ENCODE measurements at places on chromosomes 1 and 21.
A peak's percentile ranks its signal among the peaks of the same experiment; 100 is the strongest.

DNA sequence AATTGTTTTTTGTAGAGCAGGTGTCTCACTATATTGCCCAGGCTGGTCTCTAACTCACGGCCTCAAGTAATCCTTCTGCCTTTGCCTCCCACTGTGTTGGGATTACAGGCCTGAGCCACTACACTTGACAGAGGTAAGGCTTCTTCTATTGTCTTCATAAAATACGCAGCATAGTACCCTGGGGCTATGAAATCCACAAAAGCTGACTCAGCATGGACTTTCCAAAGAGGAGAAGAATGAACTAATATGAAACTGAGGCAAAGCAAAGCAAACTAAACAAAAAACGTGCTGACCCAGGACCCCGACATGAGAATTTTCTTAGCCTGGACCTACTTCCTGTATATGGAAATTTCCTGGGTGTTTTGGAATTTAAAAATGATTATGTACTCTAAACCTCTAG, 18.5 kb upstream of the ATP13A2 start:
- no peak for DNase-seq

DNA sequence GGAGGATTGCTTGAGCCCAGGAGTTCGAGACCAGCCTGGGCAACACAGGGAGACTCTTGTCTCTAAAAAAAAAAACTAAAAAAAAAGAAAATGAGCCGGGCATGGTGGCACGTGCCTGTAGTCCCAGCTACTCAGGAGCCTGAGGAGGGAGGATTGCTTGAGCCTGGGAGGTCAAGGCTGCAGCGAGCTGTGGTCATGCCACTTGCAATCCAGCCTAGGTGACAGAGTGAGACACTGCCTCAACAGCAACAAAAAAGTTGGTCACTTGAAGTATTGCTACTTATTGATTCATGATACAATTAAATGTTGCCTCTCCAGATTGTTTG, 57.9 kb upstream of the CXADR start:
- DNase-seq: no peak

- no peak for DNase-seq
Measured at GRCh38 chr1:10152709-10153284, 57.6 kb upstream of the KIF1B start.

DNA sequence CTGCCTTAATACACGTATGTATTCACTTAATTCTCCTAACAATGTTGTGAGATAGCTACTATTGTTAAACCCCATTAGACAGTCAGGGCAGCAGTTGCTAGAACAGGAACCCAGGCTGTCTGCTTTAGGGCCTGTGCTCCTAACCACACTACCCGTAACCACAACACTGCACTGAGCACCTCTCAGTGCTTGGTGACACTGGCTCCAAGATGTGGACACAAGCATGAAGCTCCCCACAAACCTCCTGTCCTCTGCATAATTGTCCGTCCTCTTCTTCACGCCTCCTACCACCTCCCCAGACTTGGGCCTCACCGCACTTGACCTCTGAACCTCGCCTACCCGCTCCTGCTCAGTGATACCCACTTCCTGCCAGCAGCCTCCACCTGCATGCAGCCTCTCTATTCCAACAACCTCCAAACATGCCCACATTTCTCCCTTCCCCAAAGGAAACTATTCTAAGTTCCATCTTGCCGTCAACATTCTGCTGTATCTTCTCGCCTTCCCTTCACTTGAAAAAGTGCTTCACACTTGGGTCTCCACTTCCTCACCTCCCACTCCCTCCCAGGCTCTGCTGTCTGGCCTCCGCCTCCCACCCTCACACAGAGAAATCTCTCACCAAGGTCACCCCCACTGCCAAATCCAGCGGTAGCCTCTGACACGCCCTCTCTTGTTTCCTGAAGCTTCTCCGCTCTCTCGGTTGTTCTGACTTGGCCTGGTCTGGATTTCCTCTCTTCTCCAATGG, 14.6 kb upstream of the AHDC1 start:
- DNase-seq: no peak

- peak; percentile 41 for DNase-seq
Measured at GRCh38 chr1:108200687-108201051, 526 bp upstream of the SLC25A24 start.

DNA sequence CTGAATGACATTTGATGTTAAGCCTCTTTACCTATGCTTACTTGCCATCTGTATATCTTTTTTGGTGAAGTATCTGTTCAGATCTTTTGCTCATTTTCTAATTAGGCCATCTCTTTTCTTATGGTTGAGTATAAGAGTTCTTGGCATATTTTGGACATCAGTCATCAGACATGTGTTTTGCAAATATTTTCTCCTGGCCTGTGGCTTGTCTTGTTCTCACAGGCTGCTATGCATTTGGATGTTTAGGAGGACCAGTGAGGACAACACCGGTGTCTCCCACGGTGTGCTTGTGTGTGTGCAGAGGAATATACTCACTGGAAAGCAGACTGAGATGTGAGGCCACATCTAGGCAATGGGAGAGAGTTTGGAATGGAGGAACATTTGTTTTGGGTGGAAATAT, 87.1 kb upstream of the LYST start:
- peak; percentile 82 for DNase-seq

- DNase-seq: no peak
Measured at GRCh38 chr1:116880917-116881316, 28.8 kb upstream of the PTGFRN start.

GRCh38 chr1:38063616-38064015, 17.0 kb upstream of the POU3F1 start:
- DNase-seq: no peak

GRCh38 chr1:71548398-71548890, 467.6 kb upstream of the ZRANB2 start:
- DNase-seq: no peak

- DNase-seq: no peak
Measured at GRCh38 chr1:214116258-214116657, 128.5 kb downstream of the PROX1 start.

- no peak for DNase-seq
Measured at GRCh38 chr1:31108861-31109260, 43.3 kb upstream of the PUM1 start.

DNA sequence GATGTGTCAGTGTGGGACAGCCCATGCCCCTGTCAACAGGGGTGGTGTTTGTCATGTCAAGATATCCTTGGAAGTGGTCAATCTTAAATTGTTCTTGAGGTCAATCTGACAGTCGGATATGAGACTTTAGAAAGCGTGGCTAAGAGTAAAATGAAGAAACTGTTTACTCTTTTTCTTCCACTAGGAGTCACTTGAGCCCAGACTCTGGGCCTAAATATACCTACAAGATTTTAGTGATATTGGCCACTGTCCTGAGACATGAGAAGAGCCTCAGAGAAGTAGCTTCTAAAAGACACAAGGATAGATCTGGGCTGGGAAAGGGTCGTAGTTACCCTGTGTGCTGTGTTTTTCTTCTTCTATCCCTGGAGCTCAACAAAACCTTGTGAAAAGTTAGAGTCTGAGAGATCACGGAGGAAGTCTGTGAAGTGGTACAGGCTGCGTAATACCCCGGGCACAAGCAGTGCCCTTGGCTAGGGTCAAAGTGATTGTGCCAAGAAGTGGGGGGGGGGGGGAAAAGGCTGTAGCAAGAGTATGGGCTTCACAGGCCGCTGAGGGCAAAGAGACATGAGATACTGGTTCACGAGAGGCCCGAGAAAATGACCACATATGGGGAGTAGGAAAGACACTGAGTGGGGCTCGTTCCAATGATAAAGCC, 355.2 kb upstream of the GREM2 start:
- no peak for DNase-seq

DNA sequence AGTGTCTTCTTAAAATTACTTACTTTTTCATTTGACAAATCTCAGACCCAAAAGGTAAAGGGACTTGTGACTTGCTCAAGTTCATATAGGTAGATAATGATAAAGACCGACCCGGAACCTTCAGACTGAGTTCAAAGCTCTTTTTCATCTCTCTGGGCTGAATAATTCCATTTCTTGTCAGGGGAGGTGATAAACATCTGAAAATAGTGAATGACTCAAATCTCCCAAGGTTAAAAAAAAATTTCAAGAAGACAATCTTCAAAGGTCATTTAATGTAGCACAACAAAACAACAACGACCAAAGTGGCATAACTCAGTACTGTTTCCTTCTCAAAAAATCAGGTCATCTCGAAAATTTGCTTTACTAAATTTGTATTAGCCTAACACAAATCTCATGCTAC, 20.6 kb downstream of the LUZP1 start:
- DNase-seq: no peak

DNA sequence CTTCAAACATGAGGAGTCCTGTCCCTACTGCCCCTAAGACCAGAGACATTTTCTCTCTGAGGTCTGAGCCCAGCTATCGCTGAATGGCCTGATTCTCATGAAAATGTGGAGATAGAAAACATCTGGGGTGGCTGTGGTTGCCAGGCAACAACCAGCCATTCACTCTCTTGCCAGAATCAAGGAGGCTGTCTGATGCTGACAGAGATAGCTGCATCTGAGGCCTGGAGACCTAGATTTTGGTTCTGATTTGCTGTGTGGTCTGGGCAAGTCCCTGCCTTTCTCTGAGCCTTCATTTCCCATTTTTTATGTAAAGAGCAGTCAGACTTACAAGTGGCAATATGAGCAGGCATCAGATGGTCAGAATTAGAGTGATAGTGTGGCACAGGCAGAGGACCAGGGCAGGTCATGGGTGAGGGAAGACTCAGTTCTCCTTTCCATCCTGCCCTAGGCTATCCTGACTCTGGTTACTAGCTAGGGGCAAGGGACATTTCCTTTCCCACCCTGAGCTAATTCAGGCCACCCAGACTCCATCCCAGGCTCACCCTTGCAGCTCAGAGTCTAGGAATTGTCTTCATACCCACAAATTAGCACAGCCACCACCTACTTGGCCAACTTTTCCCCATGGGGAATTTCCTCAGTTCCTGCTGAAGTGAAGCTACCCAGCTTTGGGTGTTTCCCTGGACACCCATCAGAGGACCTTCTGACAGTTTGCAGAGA, 20.0 kb upstream of the RNF19B start:
- DNase-seq: no peak

GRCh38 chr1:3778590-3779264, 6.2 kb downstream of the SMIM1 start:
- no peak for DNase-seq

DNA sequence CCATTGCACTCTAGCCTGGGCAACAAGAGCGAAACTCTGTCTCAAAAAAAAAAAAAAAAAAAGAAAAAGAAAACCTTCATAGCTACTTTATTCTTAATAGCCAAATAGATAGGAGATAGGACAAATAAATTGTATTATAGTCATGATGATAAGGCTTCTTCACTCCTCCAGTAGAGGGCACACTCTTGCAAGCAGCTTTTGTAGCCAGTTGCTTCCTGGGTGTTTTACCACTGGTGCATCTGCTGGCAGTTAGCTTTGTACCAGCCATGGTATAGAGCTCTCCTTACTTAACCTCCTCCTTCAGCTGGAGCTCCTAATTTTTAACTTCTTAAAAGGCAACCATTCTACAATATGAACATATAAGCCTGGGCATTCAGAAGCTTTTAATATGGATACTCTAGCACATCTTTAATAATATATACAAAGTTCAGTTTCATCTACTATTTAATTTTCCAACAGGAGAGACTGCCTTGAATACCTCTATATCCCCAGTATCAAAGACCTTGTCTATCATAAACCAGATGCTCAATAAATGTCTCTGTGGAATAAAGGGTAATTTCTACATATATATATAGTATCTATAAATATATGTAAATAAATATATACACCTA, 35.8 kb downstream of the EVI5 start:
- DNase-seq: peak; percentile 14

DNA sequence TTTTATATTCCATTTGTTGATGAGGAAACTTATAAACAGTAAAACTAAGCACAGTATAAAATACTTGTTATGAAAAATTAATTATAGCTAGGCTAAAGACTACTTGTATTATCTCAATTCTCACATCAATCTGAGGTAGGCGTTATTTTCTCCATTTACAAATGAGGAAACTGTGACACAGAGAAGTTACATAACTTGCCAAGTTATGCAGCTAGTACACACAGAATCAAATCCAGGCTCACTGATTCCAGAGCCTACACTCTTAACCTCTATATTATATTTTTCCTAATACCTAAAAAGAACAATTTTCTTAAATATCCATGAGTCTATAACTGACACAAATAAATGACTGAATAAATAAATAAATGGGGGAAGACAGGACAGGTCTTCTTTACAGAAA, 11.2 kb upstream of the VPS45 start:
- DNase-seq: no peak

- no peak for DNase-seq
Measured at GRCh38 chr21:42143111-42143510, 72.0 kb downstream of the UMODL1 start.

DNA sequence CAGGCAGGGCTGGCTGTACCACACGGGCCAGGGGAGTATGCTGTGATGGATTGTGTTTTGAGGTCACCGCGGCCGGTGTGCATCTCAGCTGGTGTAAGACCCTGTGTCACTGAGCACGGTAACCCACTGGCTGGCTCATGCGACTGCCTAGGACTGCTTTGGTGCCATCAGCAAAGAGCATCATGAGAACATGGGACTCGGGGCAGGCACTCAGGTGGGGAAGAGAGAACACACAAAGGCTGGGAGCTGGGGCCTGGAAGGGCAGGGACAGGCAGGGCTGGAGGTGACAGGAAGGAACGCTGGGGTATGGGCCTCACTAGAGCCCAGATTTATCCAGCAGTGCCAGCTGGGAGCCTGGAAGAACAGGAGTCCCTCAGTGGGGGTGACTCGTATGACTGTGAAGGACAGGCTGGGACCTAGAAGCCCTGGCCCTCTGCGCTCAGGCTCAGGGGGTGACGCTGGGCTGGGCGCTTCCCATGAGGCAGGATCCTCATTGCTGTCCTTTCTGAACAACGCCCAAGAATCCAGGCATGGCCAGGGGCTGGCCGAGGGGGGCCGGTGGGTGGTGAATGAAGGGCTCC, 210.4 kb upstream of the VAMP3 start:
- no peak for DNase-seq

- no peak for DNase-seq
Measured at GRCh38 chr1:229121845-229122436, 149.0 kb upstream of the RAB4A start.

DNA sequence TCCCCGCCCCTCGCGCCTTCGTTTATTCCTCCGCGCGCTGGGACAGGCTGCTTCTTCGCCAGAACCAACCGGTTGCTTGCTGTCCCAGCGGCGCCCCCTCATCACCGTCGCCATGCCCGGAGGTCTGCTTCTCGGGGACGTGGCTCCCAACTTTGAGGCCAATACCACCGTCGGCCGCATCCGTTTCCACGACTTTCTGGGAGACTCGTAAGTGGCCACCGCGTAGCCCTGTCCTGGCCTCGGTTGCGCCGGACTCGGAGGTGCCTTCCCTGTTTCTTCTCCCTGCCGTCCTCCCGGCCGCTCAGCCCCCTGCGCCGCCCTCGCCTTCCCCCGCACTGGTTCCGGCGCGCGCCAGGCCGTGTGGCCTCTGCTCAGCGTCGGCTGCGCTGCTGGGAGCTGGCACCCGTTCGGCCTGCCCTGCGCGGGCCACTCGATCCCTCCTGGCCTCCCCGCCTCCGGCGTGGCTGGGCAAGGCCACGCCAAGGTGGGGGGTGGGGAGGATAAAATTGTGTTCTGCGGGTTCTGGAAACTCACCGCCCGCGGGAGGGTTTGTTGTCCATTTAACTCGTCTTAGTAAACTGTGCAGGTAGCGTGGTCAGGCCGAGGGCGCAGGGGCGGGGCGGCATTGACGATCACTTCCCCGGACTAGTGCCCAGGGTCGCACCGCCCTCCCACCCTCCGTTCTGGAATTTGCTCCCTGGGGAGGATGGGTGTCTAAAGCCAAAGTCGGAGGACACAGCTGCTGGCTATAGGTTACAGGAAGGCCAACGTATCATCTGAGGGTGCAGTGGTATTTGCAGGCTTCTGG, at the start of gene PRDX6:
TSS of gene PRDX6 (plus strand) at position 50 of the 808 bp plus-strand sequence. CDS start at position 113, 63 bp downstream.
- peak; percentile 53 for DNase-seq

GRCh38 chr21:21714426-21714825, 716.2 kb downstream of the NCAM2 start:
- peak; percentile 69 for DNase-seq

Measured in skeletal muscle cell (primary cell).